ENCODE measurements at places on chromosomes 4 and X.

DNA sequence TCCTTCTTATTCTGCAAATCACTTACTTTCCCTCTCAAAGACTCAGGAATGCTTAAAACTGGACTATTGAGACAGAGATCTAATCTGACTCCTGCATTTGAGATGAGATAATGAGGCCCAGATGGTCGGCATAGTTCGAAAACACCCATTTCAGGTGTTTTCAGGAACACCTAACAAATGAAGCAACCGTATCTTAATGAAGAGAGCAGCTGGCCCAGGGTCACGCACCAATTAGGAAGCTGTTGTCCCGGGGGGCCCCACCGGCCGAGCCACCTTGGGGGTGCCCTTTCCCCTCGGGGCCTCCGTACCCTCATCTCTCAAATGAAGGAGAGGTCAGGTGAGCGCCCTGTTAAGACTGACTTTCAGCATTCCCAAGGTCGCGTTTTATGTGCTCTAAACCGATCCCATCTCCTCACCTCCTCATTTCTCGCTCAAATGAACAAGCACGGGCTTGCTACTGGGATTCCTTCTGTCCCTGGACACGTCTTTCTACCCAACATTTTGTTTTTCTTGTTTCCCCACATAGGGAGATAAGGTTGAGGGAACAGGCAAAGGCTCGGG, 824 bp downstream of the LRPAP1 start:
- no peak for DNase-seq

- DNase-seq = no peak
Measured at GRCh38 chrX:103418811-103419340, 42.5 kb downstream of the BEX3 start.

DNA sequence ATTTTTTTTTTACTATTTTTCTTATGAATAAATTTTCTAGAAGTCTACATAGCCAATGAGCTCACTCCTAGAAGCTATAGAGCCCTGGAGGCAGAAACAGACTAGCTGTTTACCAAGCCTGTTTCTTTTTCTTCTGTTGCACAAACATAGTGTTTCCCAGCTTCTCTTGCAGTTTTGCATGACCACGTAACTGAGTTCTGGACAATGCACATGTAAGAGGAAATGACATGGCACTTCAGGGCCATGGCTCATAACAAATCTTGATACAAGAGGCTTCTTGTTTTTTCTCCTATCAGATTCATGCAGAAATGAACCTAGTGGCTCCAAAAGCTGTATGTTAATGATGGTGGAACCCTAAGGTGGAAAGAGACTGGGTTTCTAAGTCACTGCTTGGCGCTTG, 127.4 kb downstream of the ZNF330 start:
- no peak for DNase-seq

DNA sequence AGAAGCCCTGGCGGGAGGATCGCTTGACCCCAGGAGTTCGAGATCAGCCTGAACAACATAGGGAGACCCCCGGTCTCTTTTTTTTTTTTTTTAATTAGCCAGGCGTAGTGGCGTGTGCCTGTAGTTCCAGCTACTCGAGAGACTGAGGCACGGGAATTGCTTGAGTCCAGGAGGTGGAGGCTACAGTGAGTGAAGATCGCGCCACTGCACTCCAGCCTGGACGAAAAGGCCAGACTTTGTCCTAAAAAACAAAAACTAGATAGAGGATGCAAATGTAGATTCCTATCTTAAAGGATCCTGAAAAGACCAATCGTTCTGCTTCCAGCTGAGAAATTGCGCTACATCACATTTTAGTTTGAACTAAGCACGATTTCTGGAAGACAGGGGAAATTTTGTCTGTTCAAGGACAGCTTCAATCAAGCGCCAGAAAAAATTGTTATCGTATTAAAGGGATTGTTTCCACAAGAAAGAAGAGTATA, 627 bp upstream of the HSD17B11 start:
- DNase-seq = no peak

DNA sequence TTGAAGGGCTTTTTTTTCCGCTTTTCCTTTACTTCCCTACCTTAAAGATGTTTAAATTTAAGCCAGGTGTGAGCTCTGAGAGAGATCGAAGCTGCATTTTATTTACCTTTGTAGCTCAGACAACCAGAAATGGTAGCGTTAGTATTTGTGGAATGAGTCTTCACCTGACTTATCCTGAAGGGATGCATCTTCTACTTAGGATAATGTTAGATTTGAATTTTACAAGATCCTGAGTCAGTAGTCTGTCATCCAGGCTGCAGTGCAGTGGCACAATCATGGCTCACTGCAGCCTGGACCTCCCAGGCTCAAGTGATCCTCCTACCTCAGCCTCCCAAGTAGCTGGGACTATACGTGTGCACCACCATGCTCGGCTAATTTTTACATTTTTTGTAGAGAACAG, 26.2 kb downstream of the TMSB4X start:
- no peak for DNase-seq

- no peak for DNase-seq
Measured at GRCh38 chr4:37584071-37584470, 102.1 kb downstream of the RELL1 start.

- no peak for DNase-seq
Measured at GRCh38 chr4:40573593-40574311, 55.9 kb downstream of the RBM47 start.

DNA sequence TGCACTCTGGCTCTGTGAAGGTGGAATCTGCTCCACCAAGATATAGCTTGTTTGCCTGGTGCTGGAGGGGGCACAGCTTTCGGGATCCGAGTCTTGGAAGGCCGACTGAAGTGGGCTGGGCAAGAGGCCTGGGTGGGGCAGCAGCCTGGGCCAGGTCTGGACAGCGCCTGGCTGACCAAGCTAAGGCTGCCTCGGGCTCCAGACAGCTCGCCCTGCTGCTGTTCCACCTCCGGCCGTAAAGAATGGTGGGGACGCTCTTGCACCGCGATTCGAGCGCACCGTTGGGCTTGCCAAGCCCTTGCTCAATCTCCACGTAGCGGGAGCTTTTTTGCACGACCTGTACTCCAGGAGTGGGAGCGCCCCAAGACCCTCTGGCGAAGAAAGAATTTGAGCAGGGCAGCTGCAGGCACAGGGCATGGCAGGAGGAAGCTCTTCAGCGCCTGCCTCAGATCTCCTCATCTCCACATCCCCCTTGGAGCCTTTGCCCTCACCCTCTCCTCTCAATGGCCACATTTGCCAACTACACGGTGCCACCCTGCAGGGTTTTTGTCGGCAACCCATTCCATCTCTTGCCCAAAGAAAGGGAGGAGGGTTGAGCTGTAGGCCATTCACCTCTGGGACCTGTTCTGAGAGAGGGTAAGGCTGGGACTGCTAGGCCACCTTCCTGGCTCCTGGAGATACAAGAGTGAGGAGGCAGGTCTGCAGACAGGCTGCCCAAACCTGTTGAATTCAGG, 18.9 kb downstream of the CNGA2 start:
- DNase-seq = peak; percentile 3

GRCh38 chr4:164800786-164801185, 46.9 kb downstream of the SMIM31 start:
- no peak for DNase-seq

GRCh38 chr4:176883108-176883550, 90.4 kb upstream of the VEGFC start:
- DNase-seq = no peak

DNA sequence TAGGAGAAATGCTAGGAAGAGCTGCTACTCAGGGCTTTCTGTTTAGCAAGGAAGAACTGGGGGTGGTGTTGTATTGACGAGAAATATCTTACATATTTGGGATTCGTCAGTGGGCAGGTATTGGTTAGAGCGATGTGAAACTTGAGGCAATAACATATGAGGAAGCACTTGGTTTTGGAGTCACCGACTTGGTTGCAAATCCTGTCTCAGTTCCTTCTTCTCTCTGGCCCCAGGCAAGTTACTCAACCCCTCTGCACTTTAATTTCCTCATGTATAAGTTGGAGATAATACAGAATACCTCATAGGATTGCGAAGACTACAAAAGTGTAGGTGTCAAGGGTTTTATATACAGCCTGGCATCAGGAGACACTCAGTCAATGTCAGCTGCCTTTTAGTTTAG, 34.1 kb downstream of the GPAT3 start:
- DNase-seq = no peak

DNA sequence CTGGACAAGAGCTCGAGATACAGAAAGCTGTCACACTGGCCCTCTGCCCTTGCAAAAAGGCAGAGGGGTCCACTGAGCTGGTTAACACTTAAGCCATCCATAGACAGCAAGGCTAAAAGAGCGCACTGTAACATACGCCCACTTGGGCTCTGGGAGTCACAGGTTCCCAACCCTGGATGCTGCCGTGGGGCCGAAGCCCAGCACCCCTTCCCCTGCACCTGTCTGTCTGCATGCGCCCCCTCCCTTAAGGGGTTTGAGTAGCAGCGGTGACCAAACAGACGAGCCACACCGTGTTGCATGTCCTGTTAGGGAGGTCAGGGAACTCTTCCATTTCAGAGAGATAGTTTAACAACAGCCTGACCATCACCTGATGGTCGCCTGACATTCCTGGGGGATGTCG, 138.4 kb upstream of the GALNTL6 start:
- DNase-seq = no peak

DNA sequence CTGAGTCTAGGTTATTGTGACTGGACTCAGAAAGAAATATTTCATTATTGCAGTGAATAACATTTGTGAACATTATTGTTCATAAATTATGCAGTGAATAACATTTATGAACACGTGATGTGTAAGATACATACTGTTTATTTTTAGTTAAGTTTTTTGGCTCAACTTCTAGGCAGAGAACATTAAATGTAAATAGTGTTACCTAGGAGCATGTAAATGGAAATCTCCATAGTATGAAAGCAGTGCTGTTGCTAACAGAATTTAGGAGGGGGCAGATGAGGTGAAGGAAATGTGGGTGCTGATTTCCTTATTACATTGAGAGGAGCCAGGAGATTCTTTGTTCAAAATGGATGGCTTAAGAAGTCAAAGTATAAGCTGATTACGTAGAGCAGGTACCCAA, 45.0 kb downstream of the HTT start:
- no peak for DNase-seq

GRCh38 chr4:64250488-64250887, 158.8 kb downstream of the TECRL start:
- DNase-seq = no peak

DNA sequence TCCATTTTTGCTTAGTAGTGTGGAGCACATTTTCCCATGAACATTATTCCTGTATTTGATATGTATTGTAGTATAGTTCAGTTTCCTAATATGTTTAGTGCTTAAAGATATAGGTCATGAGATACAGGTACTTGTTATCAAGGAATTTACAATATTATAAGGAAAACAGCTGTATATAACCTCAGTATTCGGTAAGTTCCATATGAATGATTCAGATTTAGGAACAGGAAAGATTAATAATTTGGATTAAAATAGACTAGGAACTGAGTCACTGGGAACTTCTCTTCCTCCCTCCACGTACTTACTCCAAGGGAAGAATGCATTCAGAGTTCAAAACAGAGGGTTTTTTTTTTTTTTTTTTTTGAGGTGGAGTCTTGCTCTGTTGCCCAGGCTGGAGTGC, 20.0 kb downstream of the DIAPH2 start:
- DNase-seq = no peak

DNA sequence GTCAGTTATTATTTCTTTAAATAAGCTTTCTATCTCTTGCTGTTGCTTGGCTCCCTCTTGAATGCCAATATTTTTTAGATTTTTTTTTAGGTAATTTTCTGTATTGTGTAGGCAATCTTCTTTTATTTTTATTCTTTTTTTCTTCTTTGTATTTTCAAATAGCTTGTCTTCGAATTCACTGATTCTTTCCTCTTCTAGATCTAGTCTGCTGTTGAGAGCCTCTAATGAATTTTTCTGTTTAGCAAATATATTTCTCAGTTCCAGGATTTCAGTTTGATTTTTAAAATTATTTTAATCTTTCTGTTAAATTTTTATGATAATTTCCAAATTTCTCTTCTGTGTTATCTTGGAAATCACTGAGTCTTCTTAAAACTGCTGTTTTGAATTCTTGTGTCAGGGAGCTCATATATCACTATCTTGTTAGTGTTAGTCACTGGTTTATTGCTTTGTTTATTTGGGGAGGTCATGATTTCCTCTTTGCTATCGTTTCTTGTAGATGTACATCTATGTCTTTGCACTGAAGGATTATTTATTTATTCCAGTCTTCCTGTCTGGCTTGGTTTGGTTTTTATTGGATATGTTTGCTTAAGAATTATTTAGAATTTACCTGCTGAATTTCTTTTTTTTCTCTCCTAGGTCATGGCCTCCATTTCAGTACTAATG, 39.9 kb upstream of the GPRIN3 start:
- DNase-seq = no peak

DNA sequence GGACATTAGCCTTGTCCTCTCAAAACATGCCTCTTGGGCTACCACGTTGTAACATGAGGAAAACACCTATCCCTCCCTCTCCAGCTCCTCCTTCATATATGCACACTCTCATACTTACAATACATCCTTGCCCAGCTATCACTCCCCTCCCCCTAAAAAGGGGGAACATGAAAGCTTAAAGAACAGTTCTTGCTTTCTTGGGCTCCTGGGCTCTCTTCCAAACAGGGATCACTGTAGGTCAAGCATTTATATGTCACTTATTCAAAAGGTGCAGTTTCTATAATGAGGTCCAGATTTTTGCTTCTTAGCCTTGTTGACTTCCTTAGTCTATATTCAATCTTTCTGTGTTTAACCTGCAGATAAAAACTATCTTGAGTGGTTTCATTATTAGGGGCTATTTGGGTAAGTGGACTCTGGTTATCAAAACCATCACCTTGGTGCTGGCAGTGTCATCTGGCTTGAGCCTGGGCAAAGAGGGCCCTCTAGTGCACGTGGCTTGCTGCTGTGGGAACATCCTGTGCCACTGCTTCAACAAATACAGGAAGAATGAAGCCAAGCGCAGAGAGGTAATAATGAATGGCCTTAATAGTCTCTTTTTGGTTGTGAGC, 119.4 kb downstream of the AKAP4 start:
- no peak for DNase-seq

- DNase-seq = no peak
Measured at GRCh38 chr4:38466401-38466800, 197.6 kb upstream of the KLF3 start.

- peak; percentile 42 for DNase-seq
Measured at GRCh38 chr4:22389240-22389870, 126.5 kb downstream of the ADGRA3 start.

DNA sequence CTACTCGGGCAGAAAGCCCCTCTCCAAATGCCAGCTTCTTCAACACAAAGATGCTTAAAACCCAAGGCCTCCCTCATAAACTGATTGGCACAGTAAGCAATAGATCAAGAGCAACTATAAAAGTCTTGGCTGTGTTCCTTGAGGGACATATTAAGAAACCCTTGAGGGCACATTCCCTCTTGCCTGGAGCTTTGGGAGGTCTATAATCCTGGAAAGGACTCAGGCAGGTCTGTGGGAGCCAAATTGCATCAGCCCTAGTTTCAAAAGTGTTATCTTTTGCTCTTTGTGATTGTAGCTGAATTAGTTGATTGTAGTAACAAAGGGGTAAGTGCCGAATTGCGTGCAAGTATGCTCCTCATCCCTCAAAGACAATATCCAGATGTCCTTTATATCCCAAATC, 18.6 kb upstream of the SETD7 start:
- DNase-seq = no peak

GRCh38 chr4:76704133-76704881, 193.6 kb downstream of the SOWAHB start:
- DNase-seq = no peak

- no peak for DNase-seq
Measured at GRCh38 chr4:108849611-108850168, 86.8 kb upstream of the ETNPPL start.

All from stimulated activated CD4-positive, alpha-beta T cell treated with anti-CD3 and anti-CD28 coated beads, Interleukin-1b, Interleukin-23, amount 100 ng/mL, for 48 hours (primary cell).